ENCODE measurements at places on chromosomes 2 and 18.
A peak's percentile ranks its signal among the peaks of the same experiment; 100 is the strongest.

DNA sequence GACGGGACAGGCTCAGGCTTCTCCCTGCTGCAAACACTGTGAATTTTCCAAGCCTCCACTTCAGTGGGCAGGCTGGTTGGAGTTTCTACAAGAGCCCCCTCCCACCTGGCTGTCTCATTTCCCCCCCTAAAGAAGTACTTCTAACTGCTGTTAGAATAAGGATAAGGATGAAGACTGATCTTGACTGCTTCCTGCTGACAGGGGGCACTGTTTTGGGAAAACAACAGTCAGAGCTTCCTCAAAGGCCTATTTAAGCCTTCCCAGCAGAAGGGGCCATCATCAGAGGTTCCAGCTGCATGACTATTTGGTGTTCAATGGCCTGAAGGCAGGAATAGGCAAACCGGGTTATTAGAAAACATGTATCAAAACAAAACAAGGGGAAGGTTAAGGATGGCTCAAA lies 1162.8 kb downstream of the DSC3 start:
- DNase-seq = no peak

DNA sequence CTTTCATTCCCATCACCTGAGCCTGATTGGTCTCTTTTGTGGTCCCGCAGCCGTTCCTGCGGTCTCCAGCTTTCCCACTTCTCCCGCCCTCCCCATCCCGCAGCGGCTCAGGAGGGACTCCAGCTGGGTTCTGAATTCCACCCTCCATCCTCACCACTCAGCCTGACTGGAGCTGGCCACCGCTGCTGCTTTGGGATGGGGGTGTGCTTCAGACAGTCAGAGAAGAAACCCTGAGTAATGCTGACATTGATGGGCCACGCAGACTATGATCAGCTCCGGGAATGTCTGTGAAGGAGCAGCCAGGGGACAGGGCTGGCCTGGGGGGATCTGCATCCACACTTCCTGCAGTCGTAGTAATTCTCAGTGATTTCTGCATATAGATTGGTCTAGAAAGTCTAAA lies 45.9 kb upstream of the TXNDC2 start:
- no peak for DNase-seq

DNA sequence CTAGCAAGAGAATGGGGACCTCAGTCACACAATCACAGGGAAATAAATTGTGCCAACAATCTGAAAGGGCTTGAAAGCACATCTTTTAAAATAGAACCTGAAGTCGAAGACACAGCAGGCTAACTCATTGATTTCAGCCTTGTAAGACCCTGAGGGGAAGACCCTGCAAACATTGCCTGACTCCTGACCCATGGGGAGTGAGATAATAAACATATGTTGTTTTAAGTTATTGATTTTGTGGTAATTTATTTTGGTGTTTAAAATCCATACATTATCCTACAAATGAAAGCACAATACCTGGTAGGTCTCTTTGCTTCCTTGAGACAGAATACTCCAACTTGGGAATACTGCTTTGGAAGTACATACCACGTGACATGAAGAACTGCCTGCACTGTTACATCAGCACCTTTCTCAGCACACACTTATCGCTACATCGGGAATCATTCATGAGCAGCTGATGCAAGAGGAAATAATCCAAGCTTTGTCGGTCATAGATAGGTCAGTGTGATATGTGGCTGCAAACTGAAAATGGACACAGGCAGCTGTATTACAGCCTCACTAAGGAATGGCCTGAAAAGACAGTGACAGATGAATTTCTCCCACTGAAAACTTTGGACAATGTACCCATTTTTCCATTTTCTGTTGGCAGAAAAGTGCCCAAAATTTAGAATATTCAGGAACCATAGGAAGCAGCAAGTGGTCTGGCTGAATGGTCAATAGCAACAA lies 494.5 kb upstream of the MAP2 start:
- DNase-seq = peak; percentile 83

DNA sequence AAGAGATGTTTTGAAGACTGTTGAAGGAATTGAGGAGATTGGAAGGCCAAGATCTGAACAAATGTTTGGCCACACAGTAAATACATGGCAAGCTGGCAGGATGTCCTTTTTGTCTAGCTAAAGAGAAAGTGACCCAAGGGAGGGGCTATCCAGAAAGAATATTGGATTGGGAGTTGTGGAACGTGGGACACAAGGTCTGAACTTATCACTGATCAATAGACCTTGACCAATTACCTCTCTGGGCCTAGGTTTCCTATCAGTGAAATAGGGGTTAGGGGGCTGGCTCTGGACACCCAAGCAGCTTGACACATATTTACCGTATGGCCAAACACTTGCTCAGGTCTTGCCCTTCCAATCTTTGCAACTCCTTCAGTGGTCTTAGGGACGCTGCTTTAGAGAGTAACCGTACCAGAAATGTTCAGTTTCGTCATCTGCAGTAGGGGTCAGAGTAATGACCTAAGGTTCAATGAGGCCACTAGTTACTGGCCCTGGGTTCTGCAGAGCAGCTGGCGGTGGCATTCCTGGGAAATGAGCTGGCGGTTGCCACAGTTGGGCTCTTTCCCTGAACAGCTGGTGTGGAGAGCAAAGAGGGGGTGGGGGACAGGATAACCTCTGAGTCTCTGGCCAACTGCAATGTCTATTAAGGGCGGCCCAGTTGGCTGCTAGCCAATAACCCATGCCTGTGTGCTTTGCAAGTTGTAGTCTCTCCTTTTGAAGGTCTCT lies 70.1 kb upstream of the STPG4 start:
- DNase-seq = peak; percentile 37

DNA sequence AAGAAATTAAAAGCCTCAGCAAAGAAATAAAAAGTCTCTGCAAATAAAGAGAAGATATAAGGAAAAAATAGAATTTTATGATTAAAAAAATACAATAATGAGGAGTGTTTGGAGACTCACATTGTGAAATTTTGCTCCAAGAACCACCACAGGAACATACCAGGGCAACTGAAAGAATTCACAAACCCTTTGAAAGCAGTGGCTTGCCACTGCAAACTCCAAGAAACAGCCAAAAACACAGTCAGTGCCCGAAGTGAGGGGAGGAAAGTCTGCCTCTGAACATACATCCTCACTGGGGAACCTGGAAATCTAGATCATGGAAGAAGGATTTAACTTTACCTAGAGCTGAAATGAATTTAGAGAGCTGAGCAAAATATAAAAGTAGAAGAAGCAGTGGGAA lies 33.1 kb downstream of the EVA1A start:
- DNase-seq = no peak

DNA sequence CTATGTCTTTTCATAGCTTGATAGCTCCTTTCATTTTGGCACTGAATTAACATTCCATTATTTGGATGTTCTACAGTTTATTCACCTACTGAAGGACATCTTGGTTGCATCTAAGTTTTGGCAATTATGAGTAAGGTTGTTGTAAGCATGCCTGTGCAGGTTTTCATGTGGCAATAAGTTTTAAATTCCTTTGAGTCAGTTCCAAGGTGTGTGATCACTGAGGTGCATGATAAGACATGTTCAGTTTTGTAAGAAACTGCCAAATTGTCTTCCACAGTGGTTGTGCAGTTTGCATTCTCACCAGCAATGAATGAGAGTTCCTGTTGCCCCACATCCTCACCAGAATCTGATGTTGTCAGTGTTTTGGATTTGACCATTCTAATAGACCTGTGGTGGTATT lies 24.2 kb downstream of the XDH start:
- no peak for DNase-seq

DNA sequence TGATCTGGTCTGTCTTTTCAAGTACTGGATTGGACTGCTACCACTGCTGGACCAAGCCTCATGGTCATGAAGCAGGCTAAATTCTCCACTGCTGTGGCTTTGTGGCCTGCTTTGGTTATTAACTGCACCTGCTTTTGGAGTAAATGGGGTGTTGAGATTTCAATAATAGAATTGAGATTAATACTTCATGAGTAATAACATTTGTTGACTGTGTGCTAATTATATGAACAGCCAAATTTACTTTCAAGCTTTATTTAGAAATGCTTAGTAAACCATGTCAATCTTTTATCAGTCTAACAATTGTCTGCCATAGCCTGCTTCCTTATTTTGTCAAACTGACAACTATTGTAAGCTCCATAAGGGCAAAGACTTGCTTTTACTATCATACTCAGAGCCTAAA lies 27.4 kb upstream of the MTIF2 start:
- DNase-seq = no peak

DNA sequence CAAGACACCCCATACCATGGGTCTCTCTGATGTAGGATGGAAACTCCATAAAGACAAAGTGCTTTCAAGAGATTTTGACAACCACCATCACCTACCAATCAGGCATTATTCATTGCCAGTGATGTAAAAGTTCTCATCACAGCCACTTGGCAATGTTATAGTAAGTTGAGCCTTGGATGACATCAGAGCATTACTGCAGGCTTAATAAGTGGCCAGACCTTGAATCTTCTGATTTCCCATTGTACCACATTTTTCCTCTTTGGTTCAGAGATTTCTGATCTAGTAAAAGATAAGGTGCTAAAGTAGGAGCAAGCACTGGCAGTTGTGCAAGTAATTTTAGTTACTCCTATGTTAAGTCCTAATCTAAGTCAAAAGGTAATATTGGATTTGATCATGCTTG lies 36.5 kb downstream of the OSR1 start:
- peak; percentile 27 for DNase-seq

DNA sequence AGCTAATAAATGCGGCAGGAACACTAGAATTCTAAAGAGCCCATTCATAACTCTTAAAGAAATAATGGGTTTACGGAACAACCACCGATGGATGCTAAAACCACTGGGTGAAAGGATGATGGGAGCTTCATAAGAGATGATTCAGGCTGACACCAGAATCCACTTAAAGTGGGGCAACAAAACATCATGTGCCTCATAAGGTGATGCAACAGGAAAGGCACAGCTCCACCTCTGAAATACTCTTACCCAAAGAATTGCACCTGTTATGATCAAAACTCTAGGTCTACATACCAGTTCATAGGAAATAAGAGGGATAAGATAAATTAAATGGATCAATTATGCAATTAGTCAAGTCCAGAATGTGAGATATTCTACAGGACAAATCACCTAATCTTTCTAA lies 131.4 kb downstream of the DHRS9 start:
- no peak for DNase-seq

DNA sequence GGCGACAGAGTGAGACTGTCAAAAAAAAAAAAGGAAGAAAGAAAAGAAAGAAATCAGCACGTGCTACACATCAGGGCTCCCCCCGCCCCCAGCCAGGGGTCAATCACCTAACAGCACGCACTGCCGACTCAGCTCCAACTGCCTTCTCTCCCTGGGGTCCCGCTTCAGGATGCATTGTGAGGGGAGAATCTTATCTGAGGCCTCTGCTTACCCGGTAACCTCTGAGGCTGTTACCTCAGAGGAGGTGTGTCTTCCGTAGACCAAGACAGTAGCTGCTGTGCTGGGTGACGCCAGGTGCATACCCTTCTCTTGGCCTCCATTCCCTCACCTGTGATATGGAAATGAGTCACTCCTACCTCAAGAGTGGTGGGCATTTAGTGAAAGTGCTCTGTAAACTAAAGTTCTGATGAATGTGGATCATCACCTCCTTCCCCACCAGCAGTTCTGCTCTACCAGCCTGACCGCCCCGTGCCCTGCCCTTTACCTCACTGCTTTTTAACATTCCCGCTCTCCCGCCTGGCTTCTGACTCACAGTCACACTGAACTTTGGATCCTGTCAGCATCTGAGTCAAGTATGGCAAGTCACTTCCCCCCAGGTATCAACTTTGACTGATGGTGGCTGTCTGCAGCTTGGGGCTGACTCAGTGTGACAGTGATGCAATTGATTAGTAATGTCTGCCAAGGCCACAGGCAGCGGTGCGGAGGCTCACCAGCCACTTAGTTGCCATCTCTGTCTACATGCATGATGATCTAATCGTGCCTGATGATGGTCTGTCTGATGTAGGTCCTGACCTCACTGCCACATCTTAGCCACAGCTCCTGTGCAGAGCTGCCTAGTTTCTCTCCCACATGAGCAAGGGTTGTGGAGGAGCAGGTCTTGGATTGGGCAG lies 20.1 kb downstream of the ARID5A start:
- DNase-seq = peak; percentile 55

All from retinal pigment epithelial cell (primary cell).